H1 (cell line): ENCODE measurements at places on chromosomes 2 and 18. TPM values are rescaled to one million over a fixed set of nuclear protein-coding genes. Genes with fewer than 3 reads are reported as not detected.

- H3K4me1 ChIP-seq = no peaks in the 10 kb centered on the region
- no peak for DNase-seq
- no peaks in the 10 kb centered on the region for H3K27me3 ChIP-seq
- H3K27ac ChIP-seq = no peak overlapping the region
- H3K4me3 ChIP-seq = no peak overlapping the region
These were observed 64.2 kb upstream of the GREB1L start for GRCh38 chr18:21177822-21178221.

- no peak for DNase-seq
- no peaks in the 10 kb centered on the region for H3K27me3 ChIP-seq
- no peaks in the 10 kb centered on the region; the same call in 1 of the 2 replicates for H3K36me3 ChIP-seq
- no peak overlapping the region for H3K4me3 ChIP-seq
- no peaks in the 10 kb centered on the region for H3K4me1 ChIP-seq
These were observed 94.2 kb upstream of the DLX2 start for GRCh38 chr2:172196768-172197431.

GRCh38 chr2:217685255-217685605 is 317.6 kb downstream of the TNS1 start:
- H3K27me3 ChIP-seq = peaks cover 5% of the 10 kb centered on the region; the same call in 1 of the 2 replicates
- DNase-seq = no peak
- no peak overlapping the region for H3K27ac ChIP-seq
- no peak overlapping the region for H3K4me3 ChIP-seq
- no peaks in the 10 kb centered on the region for H3K36me3 ChIP-seq

Gene CREG2
- total RNA-seq = 2.0 and 2.2 TPM in 2 replicates

DNA sequence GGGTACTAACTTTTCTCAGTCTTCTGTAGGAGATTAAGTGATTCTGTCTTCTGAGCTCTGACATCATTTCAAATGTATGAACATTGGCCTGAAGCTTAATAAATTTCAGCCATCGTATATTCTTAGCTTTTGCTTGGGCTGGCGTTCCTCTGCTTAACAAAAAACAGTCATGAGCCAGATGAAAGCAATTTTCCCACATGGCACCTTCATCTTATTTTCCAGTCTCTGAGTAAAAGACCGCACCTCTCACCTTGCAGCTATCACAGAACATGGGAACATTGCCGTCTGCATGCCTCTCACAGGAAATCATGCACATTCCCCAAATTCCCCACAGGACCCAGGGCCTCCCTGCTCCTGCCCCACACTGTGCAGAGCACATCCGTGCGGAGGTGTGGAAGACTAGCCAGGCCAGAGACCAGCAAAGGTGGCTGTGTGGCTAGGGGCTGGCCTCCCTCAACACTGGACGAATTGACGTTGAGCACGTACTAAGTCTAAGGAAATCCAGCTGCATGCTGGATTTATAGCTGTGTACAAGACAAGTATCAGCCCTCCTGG is 531.8 kb upstream of the ID2 start:
- H3K36me3 ChIP-seq = no peaks in the 10 kb centered on the region
- H3K27me3 ChIP-seq = no peaks in the 10 kb centered on the region
- no peak overlapping the region for H3K27ac ChIP-seq
- DNase-seq = no peak
- H3K4me3 ChIP-seq = no peak overlapping the region

DNA sequence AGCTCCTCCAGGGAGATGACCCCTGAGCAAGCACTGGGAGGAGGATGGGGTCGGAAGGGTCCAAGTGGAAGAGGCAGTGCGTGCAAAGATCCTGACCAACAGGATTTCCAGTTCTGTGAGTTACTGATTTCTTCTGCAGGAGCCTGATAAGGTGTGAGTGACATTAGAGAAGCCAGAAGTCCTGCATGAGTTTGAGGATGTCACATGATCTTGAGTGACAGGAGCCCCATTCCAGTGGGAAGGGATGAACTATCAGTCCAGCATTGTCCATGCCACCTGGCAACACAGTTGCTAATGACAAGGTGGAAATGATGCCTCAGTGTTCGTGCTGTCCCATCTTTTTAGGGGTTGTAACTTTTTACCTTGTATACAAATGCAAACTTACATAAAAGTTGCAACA is 285.1 kb upstream of the HDAC4 start:
- no peaks in the 10 kb centered on the region for H3K4me1 ChIP-seq
- H3K36me3 ChIP-seq = no peaks in the 10 kb centered on the region
- DNase-seq = no peak
- H3K27ac ChIP-seq = no peak overlapping the region
- no peaks in the 10 kb centered on the region for H3K27me3 ChIP-seq

GRCh38 chr2:88198308-88198707 is 28.2 kb downstream of the THNSL2 start:
- DNase-seq = no peak
- H3K4me1 ChIP-seq = peaks cover 5% of the 10 kb centered on the region
- H3K36me3 ChIP-seq = no peaks in the 10 kb centered on the region
- no peak overlapping the region for H3K4me3 ChIP-seq
- H3K27ac ChIP-seq = no peak overlapping the region

GRCh38 chr2:126811101-126811500 is 87.6 kb upstream of the TEX51 start:
- no peak overlapping the region for H3K27ac ChIP-seq
- no peak for DNase-seq
- H3K27me3 ChIP-seq = no peaks in the 10 kb centered on the region
- H3K4me1 ChIP-seq = no peaks in the 10 kb centered on the region; the same call in 1 of the 2 replicates

GRCh38 chr2:197137231-197137630 is 173.3 kb downstream of the ANKRD44 start:
- no peaks in the 10 kb centered on the region for H3K36me3 ChIP-seq
- DNase-seq = no peak
- H3K27me3 ChIP-seq = no peaks in the 10 kb centered on the region
- H3K4me3 ChIP-seq = no peak overlapping the region
- no peaks in the 10 kb centered on the region for H3K4me1 ChIP-seq

DNA sequence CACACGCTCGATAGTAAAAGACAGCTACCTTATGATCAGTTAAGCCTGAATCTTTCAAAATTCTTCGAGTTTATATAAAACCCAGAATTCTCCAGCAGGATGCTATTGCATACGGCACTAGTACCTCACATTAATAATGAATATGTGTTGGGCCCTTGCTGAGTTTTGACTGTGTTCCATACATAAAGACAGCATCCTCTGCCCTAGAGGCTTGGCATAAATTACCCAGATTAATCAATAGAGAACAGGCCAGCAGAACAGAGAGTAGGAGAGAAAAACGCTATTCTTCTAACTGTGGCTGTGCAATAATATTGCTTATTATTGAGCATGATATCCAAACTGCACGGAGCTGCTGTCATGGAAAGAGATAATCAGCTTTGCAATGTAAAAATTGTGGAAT is 194.3 kb downstream of the SOX11 start:
- no peak overlapping the region for H3K27ac ChIP-seq
- no peaks in the 10 kb centered on the region for H3K36me3 ChIP-seq
- no peaks in the 10 kb centered on the region for H3K27me3 ChIP-seq
- H3K4me3 ChIP-seq = no peak overlapping the region
- DNase-seq = no peak

GRCh38 chr18:9243029-9243428 is 91.5 kb upstream of the TWSG1 start:
- H3K36me3 ChIP-seq = no peaks in the 10 kb centered on the region
- no peaks in the 10 kb centered on the region for H3K27me3 ChIP-seq
- H3K27ac ChIP-seq = no peak overlapping the region
- no peak for DNase-seq
- no peaks in the 10 kb centered on the region for H3K4me1 ChIP-seq

DNA sequence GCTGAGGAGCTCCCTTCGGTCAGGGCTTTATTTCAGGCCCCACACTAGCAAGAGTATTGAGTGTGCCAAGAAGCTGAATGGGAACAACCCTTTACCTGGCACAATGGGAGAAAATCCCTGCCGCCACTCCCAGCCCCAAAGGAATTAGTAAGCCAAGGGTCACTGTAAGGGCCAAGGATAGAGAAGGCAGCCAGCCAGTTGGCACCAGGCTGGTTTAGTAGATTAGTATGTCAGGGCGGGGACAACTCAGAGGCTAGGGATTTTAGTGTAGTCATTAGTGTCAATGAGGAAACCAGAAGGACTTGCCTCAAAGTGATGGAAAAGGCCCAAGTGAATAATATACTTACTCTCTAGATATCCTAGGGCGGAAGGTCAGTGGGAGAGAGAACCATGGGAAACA is 34.9 kb upstream of the CYP26B1 start:
- H3K27ac ChIP-seq = no peak overlapping the region
- no peaks in the 10 kb centered on the region for H3K36me3 ChIP-seq
- H3K4me3 ChIP-seq = no peak overlapping the region
- DNase-seq = no peak
- no peaks in the 10 kb centered on the region for H3K27me3 ChIP-seq

Gene SCYGR6
- not detected in 2 replicates for total RNA-seq

DNA sequence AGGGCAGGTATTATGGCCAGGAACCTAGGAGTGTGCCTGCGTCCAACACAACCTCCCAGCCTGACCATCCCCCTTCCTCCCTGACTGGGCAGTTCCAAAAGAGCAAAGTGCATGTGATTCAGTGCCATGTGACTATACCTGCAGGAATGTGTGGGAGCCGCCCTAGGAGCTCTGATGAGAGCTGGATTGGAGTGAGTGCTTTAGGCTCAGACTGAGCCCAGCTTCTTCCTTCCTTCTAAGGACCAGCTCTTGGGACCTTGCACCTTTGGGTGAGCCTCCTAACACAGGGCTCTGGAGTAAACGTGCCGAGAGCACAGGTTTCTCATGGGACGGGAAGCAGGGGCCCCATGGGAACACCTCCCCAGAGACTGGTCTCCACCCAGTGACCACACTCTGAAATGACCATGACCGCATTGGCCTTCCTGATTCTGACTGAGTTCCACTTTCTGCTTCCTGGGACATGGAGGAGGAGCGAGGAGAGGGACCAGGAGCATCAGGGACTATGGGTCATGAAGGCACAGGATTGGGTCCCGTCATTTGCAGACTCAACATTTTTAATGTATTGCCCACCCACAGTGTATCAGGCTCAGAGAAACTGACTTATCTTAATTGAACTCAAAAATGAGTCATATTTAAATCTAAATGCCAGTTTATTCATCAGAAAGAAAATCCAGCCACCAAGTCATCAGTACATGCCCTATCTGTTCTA is 87.8 kb upstream of the BCL2L11 start:
- peak; percentile 32 for DNase-seq
- H3K4me3 ChIP-seq = no peak overlapping the region
- H3K36me3 ChIP-seq = no peaks in the 10 kb centered on the region; the same call in 1 of the 2 replicates
- H3K4me1 ChIP-seq = no peaks in the 10 kb centered on the region

Gene DSC3
- 3.3 and 3.7 TPM in 2 replicates for total RNA-seq

DNA sequence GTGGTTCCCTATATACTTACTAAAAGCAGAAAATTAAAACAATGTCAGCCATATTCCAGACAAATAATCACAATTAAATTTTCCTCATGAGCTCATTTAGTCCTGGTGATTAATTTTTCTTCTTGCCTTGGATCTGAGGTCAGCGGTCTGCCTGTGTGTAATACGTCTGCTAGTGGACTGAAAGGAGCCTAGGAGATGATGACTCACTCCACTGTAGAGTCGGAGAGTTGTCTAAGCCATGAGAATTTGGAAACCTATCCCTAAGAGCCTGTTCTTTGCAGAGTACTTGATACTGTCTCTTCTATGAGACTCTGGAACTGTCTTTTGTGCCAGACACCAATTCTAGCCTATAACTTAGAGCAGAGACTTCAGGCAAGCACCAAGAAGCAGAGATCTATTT is 94.2 kb upstream of the RAB27B start:
- H3K4me1 ChIP-seq = no peaks in the 10 kb centered on the region
- no peaks in the 10 kb centered on the region for H3K36me3 ChIP-seq
- no peak overlapping the region for H3K27ac ChIP-seq
- DNase-seq = no peak

DNA sequence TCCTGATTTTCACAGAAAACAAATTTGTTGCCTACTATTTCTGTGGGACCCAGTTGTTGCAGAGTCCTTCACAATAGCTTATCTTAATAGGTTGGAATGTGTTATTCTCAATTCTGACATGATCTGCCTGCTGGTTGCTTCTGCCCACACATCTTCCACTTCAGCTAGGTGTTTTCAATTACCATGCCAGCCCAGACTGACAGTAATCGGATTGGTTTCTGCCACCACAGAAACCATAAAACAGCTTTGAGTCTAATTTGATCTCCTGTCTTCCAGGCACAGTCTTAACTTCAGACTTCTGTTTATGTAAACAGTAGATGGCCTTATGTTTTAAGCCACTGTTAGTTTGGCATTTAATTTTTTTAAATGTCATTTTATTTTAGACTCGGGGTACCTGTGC is 248.2 kb upstream of the RBMS1 start:
- H3K4me3 ChIP-seq = no peak overlapping the region
- DNase-seq = no peak
- H3K36me3 ChIP-seq = no peaks in the 10 kb centered on the region
- no peak overlapping the region for H3K27ac ChIP-seq
- no peaks in the 10 kb centered on the region for H3K4me1 ChIP-seq

GRCh38 chr2:28662468-28663181 is 89.0 kb upstream of the PPP1CB start:
- DNase-seq = no peak
- H3K27ac ChIP-seq = no peak overlapping the region
- H3K4me1 ChIP-seq = no peaks in the 10 kb centered on the region
- H3K4me3 ChIP-seq = no peak overlapping the region

- H3K36me3 ChIP-seq = peaks cover 5% of the 10 kb centered on the region
- DNase-seq = no peak
- no peak overlapping the region for H3K27ac ChIP-seq
- no peak overlapping the region for H3K4me3 ChIP-seq
- H3K4me1 ChIP-seq = no peaks in the 10 kb centered on the region
These were observed 33.8 kb downstream of the CCDC93 start for GRCh38 chr2:117979911-117980701.

Gene ALPI
- total RNA-seq = not detected in 2 replicates

DNA sequence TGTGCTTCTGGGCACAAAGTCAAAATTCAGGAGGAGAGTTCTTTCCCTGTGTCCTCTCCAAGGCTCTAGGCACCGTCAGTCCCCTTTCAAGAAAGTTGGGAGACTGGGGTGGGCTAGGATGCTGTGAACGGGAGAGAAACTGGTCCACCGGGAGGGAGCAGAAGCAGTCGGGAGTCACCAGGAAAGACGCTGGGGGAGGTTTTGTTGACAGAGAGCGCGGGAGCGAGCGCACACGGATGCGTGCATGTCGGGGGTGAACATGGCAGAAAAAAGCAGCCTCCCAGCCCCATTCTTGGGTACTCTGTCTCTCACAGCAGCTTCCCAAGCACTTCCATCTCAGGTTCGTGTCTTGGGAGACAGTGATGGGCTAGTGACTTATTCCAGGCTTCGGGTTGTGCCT is 97.1 kb upstream of the PXDN start:
- H3K36me3 ChIP-seq = no peaks in the 10 kb centered on the region
- H3K27ac ChIP-seq = no peak overlapping the region
- H3K4me3 ChIP-seq = no peak overlapping the region
- no peak for DNase-seq

Gene SERPINB5
- 0.23 TPM in 1 of 2 replicates, not detected in the other for total RNA-seq
